ENCODE measurements at places on chromosomes 6 and 20.

DNA sequence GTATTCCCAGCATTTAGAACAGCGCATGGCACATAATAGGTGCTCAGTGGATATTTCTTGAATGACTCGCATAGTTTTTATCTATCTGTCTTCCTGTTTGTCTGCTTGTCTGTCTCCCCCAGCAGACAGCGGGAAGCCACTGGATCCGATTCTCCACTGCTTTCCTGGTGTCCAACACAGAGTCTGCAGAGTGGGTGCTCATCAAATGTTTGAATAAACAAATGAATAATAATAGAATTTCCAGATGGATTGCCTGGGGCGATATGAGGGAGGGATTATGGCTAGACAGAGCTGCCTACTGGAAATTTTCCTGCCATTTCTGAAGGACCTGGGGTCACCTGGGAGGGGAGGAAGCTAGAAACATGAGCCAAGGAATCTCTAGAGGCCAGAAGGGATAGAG lies 18.9 kb downstream of the CDH22 start:
- DNase-seq = no peak

- DNase-seq = no peak
Measured at GRCh38 chr6:106724337-106724736, 95.0 kb downstream of the QRSL1 start.

GRCh38 chr6:96051555-96051954 lies 35.8 kb downstream of the FUT9 start:
- DNase-seq = no peak

DNA sequence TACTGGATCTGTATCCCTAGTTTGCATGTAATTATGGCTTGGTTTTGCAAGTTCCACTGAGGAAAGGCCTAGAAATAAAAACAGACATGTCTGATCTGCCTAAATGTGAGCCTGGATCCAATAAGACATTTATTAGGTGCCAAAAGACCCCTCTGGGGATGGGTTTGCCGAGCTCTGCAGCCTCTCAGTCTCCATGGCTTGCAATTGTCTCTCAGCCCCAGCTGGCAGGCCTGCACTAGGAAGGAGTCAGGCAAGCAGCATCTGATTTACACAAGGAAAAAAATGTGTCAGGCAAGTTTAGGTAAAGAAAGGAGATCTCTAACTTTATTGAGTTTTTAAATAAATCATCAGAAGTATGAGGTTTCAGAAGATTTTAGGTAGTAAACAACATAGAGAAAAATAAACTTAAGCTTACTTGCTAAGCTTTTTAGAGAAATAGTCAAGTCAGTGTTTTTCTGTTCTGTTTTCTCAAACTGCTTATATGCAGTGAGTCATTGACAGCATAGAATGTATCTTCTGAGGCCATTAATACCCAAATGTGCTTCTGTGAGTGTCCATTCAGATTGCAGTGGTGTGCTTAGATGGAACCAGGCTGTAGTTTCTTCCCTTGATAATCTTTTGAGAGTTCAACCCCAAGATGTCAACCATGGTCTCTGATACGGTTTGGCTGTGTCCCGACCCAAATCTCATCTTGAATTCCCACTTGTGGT lies 121.0 kb downstream of the FHL5 start:
- no peak for DNase-seq

GRCh38 chr6:71364889-71365542 lies 76.4 kb downstream of the OGFRL1 start:
- no peak for DNase-seq

DNA sequence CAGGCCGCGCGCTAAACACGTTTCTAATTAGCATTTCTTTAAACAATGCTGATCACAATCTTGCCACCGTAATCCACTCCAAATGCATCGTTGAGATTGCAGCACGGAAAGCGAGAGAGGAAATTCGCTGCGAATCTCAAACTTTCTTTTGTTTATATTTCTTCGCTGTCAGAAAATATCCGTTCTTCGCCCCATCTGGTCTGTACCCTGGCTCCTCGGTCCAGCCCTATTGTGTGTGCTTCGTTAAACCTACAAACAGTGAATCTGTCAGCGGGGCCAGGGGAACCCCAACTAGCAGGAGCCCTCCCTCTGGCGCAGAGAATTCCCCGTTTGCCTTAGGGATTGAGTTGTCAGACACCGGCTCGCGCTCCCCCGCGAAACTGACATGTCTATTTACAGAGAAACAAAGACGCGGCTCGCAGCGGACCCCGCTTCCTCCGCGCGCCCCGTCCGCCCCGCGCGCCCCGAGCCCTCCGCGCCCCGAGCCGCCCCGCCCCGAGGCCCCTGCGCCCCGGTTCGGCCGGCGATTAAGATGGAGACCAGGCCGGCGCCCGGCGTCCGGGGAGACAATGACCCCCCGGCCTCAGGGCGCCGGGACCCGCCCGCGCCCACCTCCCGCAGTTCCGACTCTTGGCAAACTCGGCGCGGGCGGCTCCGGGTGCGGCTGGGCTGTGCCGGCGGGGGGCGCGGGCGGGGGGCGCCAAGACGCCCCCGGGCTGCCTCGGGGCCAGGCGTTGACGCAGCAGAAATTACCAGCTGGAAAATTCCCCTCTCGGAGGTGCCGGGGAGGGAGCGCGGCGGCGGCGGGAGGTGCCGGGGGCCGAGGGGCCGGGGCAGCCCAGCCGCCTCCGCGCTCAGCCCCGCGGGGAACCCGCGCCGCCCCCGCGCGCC lies 874 bp downstream of the ZBTB46 start:
- no peak for DNase-seq

DNA sequence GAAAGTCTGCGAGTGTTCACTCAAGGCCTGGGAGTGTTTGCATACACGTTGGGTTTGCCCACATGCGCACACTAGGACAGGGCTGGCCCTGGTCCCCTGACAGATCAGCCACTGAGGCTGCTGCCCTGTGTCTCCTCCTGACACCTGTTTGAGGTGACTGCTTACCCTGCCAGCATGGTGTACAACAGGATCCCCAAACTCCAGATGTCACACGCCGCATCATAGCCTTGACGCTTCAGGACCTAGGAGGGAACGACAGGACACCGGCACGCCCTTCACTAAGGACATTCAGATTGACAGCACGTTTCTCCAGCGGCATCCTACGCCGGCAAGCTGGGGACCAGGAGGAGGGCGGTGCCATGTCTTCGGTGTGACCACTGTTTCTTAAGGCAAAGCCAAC lies 37.0 kb upstream of the MPC1 start:
- DNase-seq = no peak

GRCh38 chr6:131061751-131062119 lies 1.3 kb downstream of the EPB41L2 start:
- DNase-seq = no peak

DNA sequence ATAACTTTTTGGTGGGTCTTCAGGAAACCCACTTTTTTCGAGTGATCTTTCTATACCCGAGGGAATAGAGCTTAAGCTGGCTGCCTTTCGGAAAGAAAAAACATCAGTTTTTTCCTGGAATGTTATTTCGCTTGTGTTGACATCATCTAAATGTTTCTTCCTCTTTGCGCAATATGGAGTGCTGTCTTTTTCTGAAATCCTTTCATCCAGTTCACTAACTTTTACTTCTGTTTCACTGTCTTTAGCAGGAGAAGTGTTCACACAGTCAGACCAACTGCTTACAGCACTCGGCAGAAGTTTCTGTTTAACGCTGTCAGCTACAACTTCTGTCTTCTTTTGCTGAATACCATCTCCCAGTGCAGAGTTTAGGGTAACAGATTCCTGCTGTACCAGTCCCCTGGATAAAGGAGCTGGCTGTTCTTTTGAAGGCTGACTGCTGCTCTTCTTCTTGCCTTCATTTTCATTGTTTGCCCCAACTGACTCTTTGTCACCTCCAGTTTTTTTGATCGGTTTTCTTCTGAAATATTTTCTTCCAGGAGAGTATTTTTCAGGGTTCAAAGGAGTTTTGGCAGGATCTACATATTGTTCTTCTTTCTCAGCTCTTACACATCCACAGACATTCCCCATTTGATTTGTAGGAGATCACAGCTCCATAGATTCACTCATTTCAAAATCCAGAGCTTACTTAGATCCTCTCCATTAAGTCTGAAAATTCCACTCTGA lies 50.0 kb upstream of the DST start:
- no peak for DNase-seq

DNA sequence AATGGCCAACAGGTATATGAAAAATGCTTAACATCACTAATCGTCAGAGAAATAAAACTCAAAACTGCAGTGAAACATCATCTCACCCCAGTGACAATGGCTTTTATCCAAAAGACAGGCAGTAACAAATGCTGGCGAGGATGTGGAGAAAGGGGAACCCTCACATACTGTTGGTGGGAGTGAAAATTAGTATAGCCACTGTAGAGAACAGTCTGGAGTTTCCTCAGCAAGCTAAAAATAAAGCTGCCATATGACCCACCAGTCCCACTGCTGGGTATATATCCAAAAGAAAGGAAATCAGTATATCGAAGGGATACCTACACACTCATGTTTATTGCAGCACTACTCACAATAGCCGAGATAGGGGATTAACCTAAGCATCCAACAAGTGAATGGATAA lies 23.4 kb upstream of the INSM1 start:
- DNase-seq = no peak

DNA sequence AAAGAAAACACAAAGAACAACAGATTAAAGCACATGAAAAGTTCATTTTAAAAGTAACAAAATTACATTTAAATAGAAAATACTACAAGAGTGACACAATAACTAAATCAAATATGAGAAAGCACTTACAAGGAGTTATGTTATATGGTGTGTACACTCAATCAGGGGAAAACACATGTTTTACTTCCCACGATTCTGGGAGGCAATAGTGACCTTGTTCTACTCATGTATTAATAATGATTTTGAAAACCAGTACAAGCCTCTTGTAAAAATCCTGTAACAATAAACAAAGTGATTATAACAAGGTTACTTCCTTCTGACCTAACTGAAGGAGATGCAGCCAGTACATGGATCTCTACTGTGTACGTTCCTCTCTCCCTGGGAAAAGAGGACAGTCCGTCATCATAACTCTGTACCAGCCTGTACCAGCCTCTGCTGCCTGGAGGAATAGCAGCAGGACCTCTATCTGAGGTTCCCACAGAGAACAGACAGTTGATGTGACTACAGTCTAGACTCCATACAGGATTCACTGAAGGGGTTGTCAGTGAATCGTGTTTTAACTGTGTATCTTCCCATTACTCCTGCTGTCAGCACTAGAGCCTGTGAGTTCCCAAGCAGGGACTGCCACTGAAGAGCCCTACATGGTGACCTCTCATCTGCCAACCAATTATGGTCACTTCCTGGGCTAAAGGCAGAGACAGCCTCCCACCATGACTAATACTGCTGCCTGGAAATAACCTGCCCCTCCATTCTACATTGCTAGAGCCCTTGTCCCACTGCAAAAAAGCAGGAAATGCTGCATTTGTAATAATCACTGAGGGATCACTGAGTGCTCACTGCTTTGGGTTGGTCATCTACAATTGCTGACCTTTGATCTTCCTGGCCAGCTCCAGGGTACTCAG lies 149.7 kb downstream of the KIF16B start:
- no peak for DNase-seq

DNA sequence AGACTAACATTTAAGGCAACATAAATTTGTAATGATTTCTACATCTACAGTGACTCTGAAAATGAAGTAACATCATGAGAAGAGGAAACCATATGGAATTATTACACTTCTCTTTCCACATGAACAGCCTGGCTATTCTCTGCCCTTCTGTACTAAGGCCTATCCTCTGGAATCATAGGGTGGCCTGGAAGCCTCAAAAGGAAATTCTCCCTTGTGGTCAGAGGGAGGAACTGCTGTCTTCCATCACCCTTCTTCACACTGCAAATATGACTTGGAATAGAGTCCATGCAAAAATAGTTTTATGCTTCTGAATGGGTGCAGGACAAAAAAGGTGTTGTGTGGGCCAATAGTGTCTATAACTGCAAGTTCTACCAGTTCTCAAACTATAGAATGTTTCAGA lies 44.6 kb upstream of the SH3BGRL2 start:
- DNase-seq = no peak

DNA sequence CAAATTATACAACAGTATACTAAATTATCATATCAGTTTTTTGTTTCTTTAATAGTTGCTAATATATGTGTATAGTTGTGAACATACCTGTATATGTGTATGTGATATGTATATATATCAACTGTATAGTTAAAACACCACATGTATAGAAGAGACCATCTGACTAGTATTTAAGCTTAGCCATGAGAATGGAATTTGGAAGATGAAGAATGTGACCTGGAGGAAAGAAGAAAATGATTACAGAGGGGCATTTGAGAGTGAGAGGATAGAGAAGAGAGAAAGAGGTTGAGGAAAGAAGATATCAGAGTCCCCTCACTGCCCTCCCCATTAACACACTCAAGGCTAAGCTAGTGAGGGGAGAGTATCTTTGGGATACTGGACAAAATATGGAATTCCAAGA lies 335.9 kb downstream of the BCKDHB start:
- no peak for DNase-seq

DNA sequence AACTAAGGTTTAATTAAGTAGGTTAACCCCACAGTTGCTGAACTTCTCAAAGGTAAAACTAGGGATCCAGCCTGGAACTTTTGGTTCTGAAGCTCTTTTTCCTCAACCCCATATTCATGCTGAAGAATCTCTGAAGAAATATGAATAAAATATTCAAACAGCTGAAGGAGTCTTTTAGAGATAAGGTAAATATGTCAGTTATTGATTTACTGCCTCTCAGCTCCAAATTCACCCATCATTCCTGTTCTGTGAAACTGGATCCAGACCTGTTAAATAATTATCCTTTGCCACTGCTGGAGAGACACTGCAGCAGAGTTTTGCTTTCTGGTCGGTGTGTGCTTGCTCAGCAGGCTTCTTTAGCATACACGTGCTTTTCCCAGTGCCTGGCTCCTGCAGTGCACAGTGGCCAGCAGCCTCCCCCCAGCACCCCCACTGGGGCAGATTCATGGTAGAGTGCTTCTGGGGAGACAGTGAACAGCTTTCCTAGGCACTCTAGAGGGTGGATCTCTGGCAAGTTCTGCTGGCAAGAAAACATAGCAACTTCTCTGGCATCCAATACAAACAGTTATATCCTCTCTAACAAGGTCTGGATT lies 62.0 kb upstream of the BCLAF1 start:
- DNase-seq = no peak

DNA sequence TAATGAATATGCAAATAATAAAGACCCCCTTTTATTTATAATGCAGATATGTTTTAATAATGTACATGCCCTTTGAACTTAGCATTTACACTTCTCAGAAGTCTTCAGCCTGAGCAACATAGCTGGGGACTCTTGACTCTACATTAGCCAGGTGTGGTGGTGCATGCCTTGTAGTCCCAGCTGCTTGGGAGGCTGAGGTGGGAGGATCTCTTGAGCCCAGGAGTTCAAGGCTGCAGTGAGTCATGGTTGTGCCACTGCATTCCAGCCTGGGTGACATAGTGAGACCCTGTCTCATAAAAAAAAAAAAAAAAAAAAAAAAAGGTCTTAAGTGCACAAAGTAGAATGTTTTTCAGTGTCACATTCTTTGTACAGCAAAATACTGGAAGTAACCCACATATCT lies 17.3 kb upstream of the MAPK13 start:
- no peak for DNase-seq

Measured in stimulated activated CD4-positive, alpha-beta T cell treated with anti-CD3 and anti-CD28 coated beads, Interleukin-12 subunit alpha, Interleukin-12 subunit beta, amount 100 ng/mL, for 4 hours (primary cell).